ENCODE measurements at places on chromosomes 3 and 15. TPM values are rescaled to one million over a fixed set of nuclear protein-coding genes. Genes with fewer than 3 reads are reported as not detected.

The NPAP1 gene
- total RNA-seq = not detected

The SEMA3B gene
- total RNA-seq = 32.9 TPM

The C3orf22 gene
- not detected for total RNA-seq

The FSIP1 gene
- 0.98 TPM for total RNA-seq

The DTX3L gene
- 17.7 TPM for total RNA-seq

The GALNT15 gene
- total RNA-seq = 225 TPM

The OTOL1 gene
- total RNA-seq = not detected

The GOLGA8G gene
- not detected for total RNA-seq

DNA sequence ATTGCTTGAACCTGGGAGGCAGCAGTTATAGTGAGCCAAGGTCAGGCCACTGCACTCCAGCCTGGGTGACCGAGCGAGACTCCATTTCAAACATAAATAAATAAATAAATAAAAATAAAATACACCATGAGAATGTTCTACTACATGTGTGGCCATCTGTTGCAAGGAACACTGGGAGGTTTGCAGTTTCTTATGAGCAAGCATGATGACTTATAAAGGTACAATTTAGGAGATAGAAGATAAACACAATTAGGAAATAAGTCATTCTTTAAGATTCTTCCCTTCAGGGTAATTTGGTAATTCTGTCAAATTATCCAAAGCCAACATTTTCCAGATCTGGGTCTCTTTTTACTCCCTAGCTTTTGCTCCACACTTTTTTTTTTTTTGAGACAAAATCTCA is 13.4 kb downstream of the HTR3C start:
- DNase-seq = no peak

DNA sequence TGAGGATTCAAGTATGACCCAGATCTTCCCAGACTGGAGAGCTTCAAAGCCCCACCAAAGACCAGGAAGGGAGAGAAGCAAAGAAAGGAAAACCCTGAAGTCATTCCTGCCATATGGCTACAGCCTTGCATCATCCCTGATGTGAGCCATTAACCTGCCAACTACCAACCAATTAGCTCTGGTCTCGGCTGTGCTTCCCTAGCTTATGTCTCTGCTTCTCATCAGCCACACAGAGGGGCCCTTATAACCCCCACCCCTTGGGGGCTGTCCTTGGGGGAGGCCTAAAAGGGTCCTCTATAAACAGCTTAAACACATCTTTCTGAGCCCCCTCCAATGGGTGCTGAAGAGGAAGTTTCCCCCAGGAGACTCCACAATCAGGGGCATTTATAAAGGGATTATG is 52.8 kb downstream of the NOX5 start:
- no peak for DNase-seq

GRCh38 chr15:41648097-41648496 is 12.1 kb upstream of the MGA start:
- no peak for DNase-seq

DNA sequence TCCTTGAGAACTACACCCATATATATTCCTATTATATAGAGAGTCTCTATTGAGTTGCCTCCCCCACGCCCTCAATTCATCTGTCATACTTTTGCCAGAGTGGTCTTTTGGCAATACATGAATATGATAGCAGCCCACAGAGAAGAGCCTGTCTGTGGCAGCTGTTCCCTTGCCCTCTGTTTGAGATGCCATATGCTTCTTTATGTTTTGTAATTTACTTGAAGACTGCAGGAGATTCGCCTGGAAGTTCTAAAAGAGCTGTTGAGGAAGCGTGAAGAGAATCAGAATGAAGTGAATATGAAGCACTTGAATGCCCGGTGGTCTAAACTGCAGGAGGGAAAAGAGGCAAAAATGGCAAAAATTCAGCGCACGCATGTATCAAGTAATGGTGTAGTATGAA is 27.2 kb downstream of the CFAP91 start:
- DNase-seq = no peak

DNA sequence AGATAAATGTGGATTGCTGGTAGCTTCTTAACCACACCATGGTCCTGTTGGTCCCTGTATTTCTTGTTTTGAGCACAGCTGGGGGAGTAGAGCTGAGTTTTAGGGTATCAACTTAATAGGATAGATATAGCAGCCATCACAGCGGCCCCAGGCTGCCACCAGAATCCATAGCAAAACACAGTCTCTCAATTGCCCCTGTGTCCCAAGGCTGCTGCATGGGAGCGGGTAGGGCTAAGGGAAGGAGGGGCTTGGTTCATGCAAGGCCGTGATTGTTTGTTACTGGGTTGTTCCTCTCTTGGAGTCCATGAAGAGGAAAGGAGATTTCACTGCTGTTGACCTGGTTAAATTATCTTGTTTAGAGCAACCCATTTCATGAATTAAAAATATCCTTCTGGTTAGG is 22.1 kb downstream of the ARNT2 start:
- DNase-seq = no peak

DNA sequence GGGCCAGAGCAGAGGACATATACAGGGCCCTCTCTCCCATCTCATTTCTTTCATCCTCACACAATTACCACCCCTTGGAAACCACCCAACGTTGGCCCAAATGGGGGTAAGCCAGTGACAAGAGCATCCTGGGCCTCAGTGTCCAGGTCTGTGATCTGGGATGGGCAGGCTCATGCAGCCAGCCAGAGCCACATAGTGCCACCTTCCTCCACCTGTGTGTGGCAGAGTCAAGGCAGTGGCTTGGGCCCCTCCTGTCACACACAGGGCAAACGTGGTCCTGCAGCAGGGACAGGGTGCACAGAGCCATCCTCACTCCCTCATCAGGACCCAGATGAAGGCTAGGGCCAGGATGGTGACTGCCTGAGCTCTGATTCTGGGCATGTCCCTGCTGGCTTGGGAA is 2.3 kb upstream of the MYL3 start:
- no peak for DNase-seq

DNA sequence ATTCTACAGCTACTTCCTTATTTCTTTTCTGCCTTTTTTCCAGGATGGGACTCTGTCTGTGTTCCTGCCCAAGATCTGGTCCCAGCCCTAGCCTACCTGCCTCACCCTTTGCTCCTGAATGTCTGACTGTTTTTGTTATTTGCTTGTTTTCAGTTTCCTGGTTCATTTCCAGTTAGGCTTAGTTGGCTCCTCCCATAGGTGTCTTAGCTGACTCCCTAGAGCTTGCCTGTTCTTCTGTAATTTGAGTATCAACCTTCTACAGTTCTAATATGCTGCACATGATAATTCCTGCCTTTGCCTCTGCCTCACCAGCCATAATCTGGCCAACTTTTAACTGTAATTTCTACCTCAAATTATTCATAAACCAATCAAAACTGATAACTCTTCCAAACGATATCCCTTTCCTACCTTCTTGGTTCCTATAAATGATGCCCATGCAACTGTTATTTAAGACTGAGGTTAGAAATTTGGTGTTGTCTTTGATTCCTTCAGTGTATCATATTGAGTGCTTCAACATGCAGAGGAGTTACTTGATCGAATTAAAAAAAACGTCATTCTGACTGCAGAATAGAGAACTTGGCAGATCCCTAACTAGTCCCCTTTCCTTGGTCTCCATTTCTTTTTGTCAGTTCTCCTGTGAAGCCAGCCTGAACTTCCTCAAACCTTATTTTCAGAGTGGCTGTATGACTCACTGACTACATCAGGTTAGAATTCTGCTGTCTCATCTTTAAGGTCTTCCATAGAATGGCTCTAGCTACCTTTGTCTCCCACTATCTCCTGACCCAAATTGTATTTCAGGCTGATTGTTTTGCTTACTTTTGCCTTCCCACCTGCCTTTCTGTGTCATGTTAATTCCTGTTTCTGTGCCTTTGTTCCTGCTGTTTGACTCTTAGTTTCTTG is 8.4 kb downstream of the GOLM2 start:
- no peak for DNase-seq

DNA sequence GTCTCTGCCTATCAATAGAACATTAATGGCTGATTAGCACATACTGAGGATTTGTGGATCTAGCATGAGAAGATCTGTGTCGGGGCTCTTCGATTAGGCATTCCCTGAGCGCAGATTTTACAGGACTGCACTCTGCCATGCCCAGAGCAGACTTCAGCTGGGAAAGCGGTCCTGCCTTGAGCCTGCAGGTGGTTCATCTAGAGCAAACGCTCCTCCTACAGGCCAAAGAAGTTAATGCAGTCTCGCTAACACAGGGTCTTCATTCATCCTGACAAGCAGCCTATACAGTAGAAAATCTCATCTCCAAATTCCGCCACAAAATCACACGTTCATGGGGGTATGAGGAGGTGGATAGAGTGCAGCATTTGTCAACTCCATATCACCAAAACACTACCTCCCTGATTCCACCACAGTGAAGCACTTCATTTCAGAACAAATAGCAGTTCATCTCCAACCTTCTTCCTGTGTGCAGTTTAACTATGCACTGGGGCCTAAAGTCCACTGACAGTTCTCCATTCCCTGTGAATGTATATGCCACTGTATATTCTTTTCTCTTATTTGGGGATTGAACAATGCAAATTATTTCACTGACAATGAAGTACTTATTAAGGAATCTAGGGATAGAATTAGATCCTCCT is 405.8 kb downstream of the IGSF11 start:
- DNase-seq = no peak

DNA sequence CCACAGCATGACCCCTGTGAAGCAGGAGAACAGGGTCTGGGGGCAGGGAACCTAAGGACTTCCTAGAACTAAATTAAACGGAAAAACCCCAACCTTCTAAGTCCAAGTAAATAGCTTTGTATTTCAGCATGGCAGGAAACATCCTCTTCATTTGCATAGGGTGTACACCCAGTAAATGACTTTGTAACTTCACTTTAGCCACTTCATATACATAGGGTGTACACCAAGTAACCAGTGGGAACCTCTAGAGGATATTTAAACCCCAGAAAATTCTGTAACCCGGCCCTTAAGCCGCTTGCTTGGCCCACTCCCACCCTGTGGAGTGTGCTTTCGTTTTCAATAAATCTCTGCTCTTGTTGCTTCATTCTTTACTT is 41.8 kb downstream of the FSD2 start:
- no peak for DNase-seq

DNA sequence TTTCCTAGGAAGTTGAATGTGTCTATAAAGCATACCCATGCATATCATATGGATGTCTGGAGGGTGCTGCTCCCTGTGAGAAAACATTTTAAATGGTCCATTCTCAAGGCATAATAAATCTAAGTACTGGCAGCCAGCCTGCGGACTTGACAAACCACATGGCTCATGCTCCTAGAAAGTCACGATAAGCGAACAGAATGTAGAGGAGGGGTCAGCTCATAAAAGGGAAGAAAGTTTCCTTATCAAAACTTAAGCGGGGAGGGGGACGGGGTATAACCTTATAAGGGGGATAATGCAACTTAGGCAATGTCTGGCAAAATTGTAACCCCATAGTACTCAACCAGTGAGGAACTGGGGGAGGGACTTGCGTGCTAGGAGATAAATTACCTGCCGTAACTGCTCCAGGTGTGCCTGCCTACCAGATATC is 159.8 kb upstream of the LMCD1 start:
- DNase-seq = no peak

DNA sequence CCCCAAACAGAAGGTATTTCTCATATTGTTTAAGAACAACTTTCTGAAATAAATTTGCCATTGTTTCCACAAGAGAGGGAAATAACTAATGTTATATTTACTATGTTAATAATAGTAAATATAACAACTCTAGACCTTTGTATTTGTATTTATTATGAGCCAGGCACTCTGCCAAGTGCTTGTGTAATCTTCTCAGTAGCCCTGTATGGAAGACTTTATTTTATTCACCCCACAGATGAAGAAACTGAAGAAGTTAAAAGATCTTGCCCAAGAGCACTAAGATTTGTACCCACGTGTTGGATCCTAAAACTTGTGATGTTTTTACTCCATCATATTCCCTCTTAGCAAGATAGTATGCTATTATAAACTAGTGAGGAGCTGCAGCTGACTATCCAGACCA is 12.0 kb upstream of the GNB4 start:
- DNase-seq = no peak

GRCh38 chr15:49627407-49627877 is 6.6 kb downstream of the DTWD1 start:
- no peak for DNase-seq

DNA sequence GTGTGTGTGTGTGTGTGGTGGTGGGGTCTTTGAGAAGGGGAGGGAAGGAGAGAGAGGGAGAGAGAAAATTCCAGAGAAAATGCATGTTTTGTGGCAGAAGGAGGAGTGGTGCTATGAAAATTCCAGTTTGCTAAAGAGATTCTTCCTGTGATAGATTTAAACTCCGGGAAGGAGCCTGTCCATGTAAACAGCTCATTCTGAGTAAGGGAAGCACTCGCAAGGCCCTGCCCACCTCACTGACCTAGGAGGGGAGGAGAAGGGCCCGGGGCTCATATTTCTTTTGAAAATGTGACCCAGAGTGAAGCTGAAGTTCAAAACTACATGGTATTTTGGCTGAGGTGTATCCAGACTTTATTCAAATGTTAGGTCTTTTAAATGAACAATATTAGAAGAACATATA is 41.3 kb downstream of the ADAMTSL3 start:
- DNase-seq = no peak

- no peak for DNase-seq
Measured at GRCh38 chr3:184299488-184300377, 692 bp downstream of the PSMD2 start.

DNA sequence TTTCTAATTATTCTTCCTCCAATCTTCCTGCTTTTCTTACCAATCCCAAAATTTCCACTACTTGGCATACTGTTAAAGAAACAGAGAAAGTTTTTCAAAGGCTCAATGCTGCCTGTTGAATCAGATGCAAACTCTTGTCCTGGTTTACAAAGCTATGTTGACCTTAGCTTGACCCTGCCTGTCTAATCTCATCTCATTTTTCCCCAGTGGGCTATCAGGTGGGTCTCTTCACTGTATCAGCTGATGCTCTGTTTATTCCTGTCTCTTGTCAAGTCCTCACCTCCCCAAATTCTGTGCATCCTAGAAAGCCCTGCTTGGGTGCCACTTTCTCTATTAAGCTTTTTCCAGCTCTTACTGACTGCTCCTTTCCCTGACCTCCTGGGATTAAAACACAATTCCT is 18.2 kb downstream of the NFKBIZ start:
- DNase-seq = no peak

DNA sequence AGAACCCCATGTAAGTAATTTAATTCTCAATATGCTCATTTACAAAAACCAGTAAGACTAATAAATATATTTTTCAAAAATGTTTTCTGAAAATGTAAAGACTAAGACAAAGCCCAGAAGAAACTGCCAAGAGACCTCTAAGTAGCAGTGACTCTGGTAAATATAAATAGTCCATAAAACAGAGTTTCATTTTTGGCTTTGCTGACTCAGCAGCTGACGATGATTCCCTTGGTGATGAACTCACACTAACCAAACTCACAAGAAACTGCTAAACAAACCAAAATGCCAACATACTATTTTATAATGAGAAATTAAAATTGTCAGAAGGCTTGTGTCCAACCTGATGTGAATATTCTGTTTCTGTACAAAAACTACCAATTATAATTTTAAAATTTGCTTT is 31.5 kb upstream of the IMPG2 start:
- no peak for DNase-seq

DNA sequence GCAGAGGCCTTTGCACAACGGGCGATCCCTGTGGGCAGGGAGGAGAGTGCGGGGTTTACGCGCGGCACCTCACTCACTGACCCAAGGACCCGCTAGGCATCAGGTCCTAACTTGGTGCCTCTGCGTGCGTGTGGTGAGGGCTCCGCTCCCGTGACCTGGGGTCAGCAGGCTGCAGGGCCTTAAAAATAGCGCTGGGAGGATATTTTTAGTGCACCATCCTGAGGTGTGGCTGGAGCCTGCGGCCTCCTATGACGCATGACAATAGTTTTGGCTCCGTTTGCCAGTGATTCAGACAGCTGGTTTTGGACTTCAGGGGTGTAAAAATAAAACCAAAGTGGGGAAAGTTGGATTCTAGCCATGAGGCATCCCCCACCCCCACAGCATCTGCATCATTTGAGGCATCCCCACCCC is 139.0 kb downstream of the FAM43A start:
- DNase-seq = no peak

- DNase-seq = no peak
Measured at GRCh38 chr3:130627143-130627855, 110.3 kb downstream of the COL6A6 start.

Measured in vagina (tissue), 2 donors.